Coronary artery (tissue), 2 donors: ENCODE measurements at places on chromosomes 7 and 10.

- no peak for DNase-seq
Measured at GRCh38 chr10:35690534-35690933, 48.4 kb upstream of the FZD8 start.

- no peak for DNase-seq
Measured at GRCh38 chr7:140877249-140877524, 47.5 kb downstream of the BRAF start.

GRCh38 chr10:42917821-42918220 lies 135.2 kb downstream of the BMS1 start:
- DNase-seq, result no peak

DNA sequence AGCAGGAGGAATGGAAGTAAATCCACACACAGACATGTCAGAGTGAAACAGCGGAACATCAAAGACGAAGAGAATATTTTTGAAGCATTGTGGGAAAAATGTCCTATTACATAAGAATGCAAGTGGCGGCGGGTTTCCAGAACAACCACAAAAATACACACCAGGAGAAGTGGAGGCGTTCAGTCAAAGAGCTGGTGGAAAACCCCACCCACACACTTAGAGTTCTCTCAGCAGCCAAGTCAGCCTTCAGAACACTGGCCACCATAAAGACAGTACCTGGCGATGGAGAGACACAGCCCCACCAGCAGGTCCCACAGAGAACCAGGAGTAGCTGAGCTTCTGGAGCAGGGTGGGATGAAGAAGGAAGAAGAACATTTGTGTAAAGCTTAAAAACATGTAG lies 23.7 kb downstream of the NKX6-2 start:
- DNase-seq, result no peak
